Stimulated activated CD8-positive, alpha-beta memory T cell treated with anti-CD3 and anti-CD28 coated beads, Interleukin-4, amount 100 ng/mL, for 4 hours (primary cell): ENCODE measurements at places on chromosomes 6 and 20.

GRCh38 chr6:12265791-12266190, 24.4 kb upstream of the EDN1 start:
- no peak for DNase-seq

DNA sequence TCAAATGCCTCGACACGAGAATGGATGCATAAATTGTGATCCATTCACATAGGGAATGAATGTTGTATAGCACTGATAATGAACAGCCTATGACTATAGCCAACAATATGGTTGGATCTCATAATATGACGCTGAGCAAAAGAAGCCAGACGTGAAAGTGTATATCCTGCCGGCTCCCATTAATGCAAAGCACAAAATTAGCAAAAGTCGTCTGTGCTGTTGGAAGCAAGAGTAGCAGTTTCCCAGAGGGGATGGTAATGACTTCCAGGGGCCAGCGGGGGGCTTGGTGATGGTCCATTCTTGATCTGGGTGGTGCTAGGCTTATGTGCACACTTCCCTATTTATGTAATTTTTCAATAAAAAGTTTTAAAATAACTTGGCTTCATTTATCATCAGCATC, 1.0 kb upstream of the TAGAP start:
- DNase-seq, result no peak

DNA sequence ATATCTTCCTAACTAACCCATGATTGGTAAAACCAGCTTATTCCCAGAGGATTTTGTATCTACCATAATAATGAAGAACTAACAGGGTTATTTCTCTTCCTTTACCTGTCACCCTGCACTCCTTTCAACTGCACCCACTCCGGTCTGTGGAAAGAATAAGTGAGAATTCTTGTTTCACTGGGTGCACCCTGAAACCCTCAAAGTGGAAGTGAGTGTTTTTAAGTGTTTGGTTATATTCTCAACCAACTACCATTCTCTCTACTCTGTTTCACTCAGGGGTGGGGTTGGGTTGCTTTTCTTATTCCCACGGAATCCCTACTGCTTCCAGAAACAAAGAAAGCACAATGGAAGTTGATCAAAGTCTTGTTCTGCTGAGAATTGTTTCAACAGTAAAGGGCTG, 42.6 kb upstream of the KHDRBS2 start:
- DNase-seq, result no peak

- no peak for DNase-seq
Observed at GRCh38 chr6:40735121-40735520, 148.0 kb upstream of the LRFN2 start.

DNA sequence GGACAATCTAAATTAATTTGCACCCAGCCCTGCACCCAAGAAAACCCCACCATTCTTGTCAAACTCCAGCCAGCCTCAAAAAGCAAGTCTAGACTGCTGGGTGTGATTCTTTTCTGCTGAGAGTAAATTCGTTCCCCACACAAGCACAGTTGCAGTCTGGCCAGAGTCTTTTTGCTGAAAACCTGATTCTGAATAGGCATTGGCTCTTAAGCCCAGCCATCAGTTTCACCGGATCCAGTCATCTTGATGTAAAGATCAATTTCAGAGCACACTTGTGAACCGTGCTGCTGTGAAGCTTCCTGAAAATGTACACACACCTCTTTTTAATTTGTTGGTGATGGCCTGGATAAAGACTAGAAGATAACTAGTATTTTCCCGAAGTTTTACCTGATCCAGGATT, 159.4 kb upstream of the GGTLC1 start:
- no peak for DNase-seq
